ENCODE measurements at places on chromosomes 7 and 10.

GRCh38 chr10:54796881-54797280, 4.2 kb downstream of the PCDH15 start:
- DNase-seq, result peak; percentile 40

- no peak for DNase-seq
These were observed 1.2 kb downstream of the MCU start for GRCh38 chr10:72692994-72693781.

GRCh38 chr7:49324707-49325106, 400.4 kb downstream of the CDC14C start:
- DNase-seq, result peak; percentile 17

DNA sequence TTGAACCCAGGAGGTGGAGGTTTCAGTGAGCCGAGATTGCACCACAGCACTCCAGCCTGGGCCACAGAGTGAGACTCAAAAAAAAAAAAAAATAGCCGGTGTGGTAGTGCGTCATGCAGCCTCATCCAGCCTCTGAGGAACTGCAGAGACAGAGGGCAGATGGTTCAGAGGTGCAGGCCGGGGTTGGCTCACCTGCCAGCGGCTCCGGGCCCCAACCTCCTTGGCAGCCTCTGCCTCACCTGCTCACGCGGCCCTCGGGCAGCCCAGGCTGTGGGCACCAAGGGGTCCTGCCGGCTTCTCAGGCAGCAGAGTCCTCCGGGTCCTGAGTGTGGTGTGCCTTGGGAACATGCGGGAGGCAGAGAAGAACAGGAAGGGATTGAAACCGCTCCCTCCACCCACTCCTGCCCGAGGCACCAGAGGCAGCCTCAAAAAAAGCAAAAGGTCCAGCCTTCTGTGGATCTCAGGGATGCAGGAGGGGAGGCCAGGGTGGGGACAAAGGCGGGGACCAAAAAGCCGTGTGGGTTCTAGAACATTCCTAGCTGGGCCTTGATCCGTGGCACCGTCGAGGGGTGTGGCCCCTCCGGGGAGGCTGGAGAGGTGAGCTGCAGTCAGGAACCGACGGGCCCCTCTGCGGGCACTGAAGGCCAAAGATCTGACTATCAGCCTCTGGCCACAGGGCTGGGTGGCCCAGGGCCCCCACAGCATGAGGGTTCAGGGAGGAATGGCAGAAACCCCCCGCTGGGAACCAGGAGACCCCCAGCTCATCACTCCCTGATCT, 55.4 kb upstream of the DNAJB6 start:
- DNase-seq, result no peak

DNA sequence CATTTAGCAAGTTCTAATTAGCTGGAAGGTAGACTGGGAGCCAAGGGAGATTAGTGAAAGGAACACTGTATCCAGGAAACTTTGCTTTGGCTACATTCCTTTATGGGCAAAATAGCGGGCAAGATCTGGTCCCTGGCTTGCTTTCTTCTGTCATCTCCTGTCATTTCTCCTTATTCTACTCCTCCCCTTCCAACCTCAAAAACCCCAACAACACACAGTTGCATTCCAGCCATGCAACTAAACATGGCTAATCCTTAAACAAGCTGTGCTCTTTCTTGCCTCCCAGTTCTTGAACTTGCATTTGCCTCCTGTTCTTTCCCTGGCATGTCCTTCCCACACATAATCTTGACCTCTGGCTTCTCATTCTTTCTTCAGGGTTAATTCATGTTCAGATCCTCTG, 59.5 kb upstream of the CDCA7L start:
- no peak for DNase-seq

DNA sequence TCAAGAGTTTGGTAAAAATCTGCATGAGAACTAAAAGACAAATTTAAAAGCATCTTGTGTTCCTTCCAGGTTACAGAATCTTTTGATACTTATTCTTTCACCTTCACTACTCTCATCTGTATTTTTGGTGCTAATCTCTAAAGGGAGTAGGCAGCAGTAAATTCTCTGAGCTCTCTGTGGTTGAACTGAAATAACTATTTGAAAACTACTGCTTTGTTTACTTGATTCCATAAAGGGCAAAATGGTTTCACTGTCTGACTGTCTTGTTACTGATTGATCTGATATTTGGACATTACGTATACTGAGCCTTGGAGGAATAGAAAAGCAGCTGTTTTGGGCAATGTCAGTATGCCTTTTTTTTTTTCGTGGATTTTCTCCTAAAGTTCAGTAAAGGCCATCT, 103.3 kb downstream of the CHRM2 start:
- DNase-seq, result no peak

GRCh38 chr10:117728087-117728486, 185.5 kb downstream of the EMX2 start:
- DNase-seq, result no peak

GRCh38 chr7:10106609-10107008, 867.1 kb upstream of the PHF14 start:
- peak; percentile 12 for DNase-seq

- DNase-seq, result no peak
These were observed 967.2 kb downstream of the XPNPEP1 start for GRCh38 chr10:108956149-108956548.

DNA sequence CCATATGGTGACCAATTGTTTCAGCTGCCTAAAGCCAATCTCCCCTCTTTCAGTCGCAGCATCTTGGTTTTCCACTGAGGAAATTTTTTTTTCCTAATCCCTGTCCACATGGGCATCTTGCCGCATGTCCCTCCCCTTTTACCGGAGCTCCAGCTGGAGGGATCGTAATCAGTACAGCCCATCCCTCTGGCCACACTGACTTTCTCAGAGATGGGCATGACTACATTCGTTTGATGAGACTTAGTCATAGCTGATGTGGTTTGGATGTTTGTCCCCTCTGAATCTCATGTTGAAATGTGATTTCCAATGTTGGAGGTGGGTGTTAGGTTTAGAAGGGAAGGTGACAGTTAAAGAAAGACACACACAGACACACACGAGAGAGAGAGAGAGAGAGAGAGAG, 186.8 kb upstream of the CXCL12 start:
- DNase-seq, result no peak

GRCh38 chr10:126972635-126973414, 67.6 kb downstream of the DOCK1 start:
- DNase-seq, result peak; percentile 94

DNA sequence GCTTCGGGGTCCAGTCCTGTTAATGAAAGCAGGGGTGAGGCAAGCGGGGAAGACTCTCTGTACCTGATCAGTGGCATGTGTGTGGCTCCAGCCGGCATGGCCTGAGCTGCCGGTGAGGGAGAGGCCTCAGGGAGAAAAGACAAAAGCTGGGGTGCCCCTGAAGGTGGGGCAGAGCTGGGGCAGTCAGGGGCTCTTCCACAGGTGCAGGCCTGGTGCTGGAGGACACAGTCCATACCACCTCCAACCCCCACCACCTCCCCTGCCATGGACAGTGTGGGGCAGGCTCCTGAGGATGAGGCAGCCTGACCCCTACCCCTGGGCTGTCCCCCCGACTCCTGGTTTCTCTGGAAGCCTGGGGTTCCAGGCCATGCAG, 129.5 kb downstream of the LHPP start:
- DNase-seq, result no peak

Data from kidney tubule cell (primary cell).